NT2/D1 (cell line): ENCODE measurements at places on chromosomes 1 and 21.

- DNase-seq, result no peak
These were observed 42.9 kb downstream of the CRYAA start for GRCh38 chr21:43211760-43212115.

- DNase-seq, result no peak
These were observed 39.3 kb upstream of the TENT5C start for GRCh38 chr1:117566556-117566955.

DNA sequence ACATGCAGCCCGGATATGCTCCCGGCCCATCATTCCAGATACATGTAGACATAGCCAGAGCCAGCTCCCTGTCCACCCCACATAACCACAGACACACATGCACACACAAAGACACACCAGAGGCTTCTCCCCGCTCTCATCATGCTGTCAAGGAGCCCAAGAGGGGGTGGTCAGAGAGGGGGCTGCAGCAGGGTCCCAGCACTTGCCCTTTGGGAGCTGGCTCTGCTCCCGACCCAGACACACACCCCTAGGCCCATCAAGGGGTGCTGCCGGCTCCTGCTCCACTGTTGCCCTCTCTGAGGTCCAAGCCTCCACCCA, 2.6 kb downstream of the PTAFR start:
- no peak for DNase-seq

GRCh38 chr1:35935442-35936388, 4.8 kb downstream of the AGO3 start:
- DNase-seq, result no peak

- DNase-seq, result no peak
These were observed 47.5 kb upstream of the PWP2 start for GRCh38 chr21:44059710-44060109.

- no peak for DNase-seq
These were observed 372.9 kb upstream of the RUNX1 start for GRCh38 chr21:35422011-35422410.

- no peak for DNase-seq
These were observed 596.4 kb upstream of the ZRANB2 start for GRCh38 chr1:71676979-71677925.

GRCh38 chr1:154006136-154006535, 15.6 kb downstream of the RPS27 start:
- DNase-seq, result no peak

- no peak for DNase-seq
These were observed 323.2 kb downstream of the LRRIQ3 start for GRCh38 chr1:73874806-73875205.

DNA sequence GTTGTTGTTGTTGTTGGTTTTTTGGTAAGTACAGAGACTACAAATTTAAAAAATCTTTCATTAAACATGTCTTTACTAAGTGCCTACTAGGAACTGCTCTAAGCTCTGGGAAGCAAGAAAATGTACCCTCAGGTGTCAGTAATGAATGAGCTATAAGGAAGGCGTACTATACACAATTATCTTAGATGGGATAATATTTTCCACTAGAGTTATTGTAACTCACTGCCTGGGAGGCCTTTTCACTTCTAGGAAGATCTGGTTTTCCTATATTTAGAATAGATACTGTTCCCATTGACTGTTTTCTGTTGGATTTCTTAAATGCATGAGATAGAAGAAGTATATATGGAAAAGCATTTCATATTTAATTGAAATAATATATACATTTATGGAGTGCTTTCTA, 19.6 kb downstream of the CLIC4 start:
- no peak for DNase-seq

DNA sequence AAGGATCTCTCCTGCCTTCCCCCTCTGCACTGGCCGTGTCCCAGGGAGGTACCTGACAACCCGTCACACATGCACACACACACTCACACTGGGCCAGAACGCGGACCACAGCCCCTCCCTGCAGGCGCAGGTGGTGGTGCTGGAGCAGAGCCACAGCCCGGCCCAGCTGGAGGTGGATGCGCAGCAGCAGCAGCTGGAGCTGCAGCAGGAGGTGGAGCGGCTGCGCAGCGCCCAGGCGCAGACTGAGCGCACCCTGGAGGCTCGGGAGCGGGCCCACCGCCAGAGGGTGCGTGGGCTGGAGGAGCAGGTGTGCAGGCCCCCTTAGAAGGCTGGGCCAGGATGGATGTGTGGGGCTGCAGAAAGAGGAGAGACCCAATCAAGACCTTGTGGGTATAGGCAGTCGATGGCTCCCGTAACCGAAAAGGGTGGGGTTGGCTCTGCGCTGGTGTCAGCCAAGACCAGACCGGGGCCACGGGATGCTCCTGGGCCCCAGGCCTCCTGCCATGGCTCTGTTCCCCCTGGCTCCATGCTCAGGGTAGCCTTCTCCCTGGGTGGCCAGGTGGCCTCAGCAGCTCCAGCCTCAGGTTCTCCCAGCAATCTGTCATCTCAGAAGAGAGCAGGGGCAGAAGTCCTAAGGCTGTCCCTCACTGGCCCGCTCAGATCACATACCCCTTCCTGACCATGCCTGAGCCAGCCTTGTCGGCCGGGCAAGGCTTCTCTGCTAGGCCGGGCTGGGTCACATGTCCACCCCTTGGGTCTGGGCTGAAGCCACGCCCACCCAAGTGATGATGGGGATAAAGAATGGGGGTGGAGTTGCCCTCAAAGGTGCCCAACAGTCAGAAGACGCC, 8.9 kb downstream of the MFAP2 start:
- DNase-seq, result no peak

- DNase-seq, result no peak
These were observed 57.2 kb downstream of the AJAP1 start for GRCh38 chr1:4711416-4712275.
